Glutamatergic neuron (in vitro differentiated cells): ENCODE measurements at places on chromosomes 7 and 10.

- no peaks in the 10 kb centered on the region for H3K4me1 ChIP-seq
- H3K27ac ChIP-seq: no peak overlapping the region
- H3K36me3 ChIP-seq: no peaks in the 10 kb centered on the region
Measured at GRCh38 chr10:132098539-132099388, 33.0 kb downstream of the JAKMIP3 start.

DNA sequence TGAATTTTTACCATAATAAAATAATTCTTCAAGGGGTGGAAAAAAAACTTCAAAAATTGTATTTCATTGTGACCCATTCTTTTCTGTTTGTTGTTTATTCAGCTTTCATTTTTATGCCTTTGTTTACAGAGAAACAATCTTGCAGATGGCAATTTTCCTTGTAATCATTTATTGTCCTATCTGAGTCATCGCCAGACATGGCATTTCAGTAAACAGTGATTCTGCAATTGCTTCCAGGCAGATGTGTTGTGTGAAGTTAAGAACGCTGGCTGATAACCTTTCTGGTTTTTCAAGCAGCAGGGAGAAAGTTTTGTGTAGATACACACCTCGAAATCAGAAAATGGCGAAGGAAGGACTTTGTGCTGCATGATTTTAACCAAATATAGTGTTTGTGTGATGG is 80.7 kb upstream of the RPA3 start:
- H3K27me3 ChIP-seq: peaks cover 2% of the 10 kb centered on the region
- H3K4me1 ChIP-seq: peaks cover 14% of the 10 kb centered on the region
- no peak overlapping the region for H3K27ac ChIP-seq
- no peak overlapping the region for H3K4me3 ChIP-seq

- no peaks in the 10 kb centered on the region for H3K36me3 ChIP-seq
- DNase-seq: no peak
Measured at GRCh38 chr10:35505241-35505873, 99.8 kb upstream of the GJD4 start.

DNA sequence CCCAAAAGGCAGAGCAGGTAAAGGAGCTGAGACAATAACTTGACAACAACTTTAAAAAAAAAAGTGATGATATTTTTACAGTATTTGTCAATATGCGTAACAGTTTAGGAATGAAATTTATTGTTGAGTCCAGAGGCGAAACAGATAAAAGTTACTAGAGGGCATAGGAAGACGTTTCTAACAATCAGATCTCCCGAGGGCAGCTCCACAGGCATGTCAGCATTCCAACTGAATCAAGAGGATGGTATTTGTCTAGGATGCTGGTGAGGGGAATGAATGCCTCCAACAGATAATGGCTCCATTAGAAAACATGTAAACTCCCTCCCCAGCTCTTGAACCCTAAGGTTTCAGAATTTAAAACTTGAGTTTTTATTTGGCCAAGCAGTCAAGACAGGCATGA is 733.9 kb upstream of the SORCS1 start:
- H3K4me3 ChIP-seq: no peak overlapping the region
- DNase-seq: no peak
- no peaks in the 10 kb centered on the region for H3K4me1 ChIP-seq
- H3K27ac ChIP-seq: no peak overlapping the region
- no peaks in the 10 kb centered on the region for H3K27me3 ChIP-seq

DNA sequence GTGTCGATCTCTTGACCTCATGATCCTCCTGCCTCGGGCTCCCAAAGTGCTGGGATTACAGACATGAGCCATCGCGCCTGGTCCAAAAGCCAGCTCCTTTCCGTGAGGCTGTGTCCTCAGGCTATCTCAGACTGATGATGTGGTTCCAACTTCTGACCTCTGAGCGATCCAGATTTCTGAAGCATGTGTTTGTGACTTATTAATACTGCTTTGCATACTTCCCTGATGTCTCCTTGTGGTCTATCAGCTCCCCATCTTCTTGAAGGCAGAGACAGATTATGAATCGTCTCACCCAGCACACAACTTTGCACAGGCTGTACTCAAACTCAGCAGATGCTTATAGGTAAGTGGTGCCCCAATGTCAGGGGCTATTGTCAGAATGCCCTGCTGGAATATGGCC is 2.0 kb upstream of the PLPP4 start:
- H3K4me1 ChIP-seq: peaks cover 18% of the 10 kb centered on the region
- no peak overlapping the region for H3K27ac ChIP-seq
- H3K27me3 ChIP-seq: peaks cover 10% of the 10 kb centered on the region
- DNase-seq: no peak

DNA sequence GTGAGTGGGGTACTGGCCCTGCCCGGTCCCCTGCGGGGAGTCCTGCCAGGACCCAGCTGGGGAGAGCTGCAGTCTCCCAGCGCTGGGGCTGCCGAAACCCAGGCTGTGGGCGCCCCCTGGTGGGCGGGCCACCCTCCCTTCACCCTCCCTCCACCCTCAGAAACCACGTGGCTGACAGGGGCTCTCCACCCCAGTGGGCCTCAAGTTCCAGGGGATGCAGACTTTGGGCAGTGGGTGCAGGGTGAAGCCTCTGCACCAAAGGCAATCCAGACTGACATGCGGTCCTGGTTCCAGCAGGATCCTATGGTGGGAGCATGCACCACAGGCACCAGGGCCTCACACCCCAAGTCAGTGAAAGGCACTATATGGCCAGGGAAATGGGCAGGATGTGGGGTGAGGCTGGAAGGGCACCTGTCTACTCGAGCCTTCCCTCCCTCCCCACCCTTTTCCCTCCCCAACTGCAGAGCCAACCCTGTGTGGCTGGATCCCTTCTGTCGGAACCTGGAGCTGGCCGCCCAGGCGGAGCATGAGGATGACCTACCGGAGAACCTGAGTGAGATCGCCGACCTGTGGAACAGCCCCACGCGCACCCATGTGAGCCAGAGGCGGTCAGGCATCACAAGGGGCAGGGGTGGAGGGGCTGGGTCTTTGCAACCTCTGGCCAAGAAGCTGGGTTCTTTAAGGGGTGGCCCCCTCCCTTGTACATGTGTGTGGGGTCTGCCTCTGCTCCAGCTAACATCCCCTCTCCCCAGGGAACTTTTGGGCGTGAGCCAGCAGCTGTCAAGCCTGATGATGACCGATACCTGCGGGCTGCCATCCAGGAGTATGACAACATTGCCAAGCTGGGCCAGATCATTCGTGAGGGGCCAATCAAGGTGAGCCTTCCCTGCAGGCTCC is 38.8 kb downstream of the PSAP start:
- peaks cover 4% of the 10 kb centered on the region for H3K36me3 ChIP-seq
- no peak overlapping the region for H3K27ac ChIP-seq
- H3K4me1 ChIP-seq: peaks cover 8% of the 10 kb centered on the region
- DNase-seq: peak; percentile 78
- peaks cover 23% of the 10 kb centered on the region for H3K27me3 ChIP-seq

DNA sequence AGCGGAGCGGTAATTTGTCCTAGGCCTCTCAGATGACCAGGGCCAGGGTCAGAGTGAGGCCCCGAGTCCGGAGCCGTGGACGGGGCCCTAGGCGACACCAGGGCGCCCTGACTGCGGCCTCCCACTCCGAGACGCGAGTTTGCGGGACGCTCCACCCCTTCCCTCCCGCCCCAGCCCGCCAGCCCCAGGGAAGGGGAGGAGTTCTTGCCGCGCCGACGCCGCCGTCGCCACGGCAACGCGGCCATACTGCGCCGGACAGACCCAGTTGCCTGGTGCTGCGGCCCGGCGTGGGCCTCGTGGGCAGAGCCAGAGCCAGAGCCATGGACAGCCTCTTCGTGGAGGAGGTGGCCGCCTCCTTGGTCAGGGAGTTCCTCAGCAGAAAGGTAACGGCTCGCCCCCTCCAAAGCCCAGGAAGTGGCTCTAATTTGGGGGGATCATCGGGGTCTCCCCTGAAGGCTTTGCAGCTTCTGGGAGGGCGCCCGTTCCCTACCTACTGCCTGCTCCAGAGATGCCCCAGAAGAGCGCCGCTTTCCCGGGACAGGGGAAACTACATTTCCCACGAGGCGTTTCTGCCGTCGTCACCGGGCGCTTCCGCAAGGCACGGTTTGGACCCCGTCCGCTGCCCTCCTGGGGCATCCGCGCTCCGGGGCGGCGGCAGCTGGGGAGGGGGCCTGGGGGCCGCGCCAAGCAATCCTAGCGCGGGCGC is at the start of gene MINDY4:
Gene MINDY4, plus strand, starts transcription at position 244 of the 706 bp plus-strand sequence. Its CDS starts 77 bp downstream, at position 321.
- H3K4me3 ChIP-seq: peak within 1 kb of the TSS; percentile 87
- DNase-seq: peak; percentile 78
- H3K27me3 ChIP-seq: peaks cover 5% of the 10 kb centered on the region
- peaks cover 4% of the 10 kb centered on the region for H3K36me3 ChIP-seq

DNA sequence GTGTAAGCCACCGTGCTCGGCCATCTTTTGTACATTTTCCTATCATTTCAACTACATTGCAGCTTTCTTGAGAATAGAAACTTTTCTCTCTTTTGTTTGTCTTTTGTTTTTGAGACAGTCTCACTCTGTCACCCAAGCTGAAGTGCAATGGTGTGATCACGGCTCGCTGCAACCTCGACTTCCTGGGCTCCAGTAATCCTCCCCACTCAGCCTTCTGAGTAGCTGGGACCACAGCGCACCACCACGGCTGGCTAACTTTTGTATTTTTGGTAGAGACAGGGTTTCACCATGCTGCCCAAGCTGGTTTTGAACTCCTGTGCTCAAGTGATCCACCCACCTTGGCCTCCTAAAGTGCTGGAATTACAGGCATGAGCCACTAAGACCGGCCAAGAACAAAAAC is 31.3 kb upstream of the DAGLB start:
- H3K36me3 ChIP-seq: no peaks in the 10 kb centered on the region
- H3K4me1 ChIP-seq: peaks cover 17% of the 10 kb centered on the region
- no peak for DNase-seq
- H3K27ac ChIP-seq: no peak overlapping the region

- peaks cover 13% of the 10 kb centered on the region for H3K27me3 ChIP-seq
- no peaks in the 10 kb centered on the region for H3K36me3 ChIP-seq
- H3K4me1 ChIP-seq: peaks cover 73% of the 10 kb centered on the region
- no peak for DNase-seq
- no peak overlapping the region for H3K4me3 ChIP-seq
Measured at GRCh38 chr10:104329735-104330134, 8.5 kb downstream of the ITPRIP start.

- H3K4me3 ChIP-seq: no peak overlapping the region
- no peaks in the 10 kb centered on the region for H3K36me3 ChIP-seq
- no peak for DNase-seq
- H3K4me1 ChIP-seq: peaks cover 3% of the 10 kb centered on the region
Measured at GRCh38 chr10:52056291-52056690, 257.8 kb upstream of the DKK1 start.

DNA sequence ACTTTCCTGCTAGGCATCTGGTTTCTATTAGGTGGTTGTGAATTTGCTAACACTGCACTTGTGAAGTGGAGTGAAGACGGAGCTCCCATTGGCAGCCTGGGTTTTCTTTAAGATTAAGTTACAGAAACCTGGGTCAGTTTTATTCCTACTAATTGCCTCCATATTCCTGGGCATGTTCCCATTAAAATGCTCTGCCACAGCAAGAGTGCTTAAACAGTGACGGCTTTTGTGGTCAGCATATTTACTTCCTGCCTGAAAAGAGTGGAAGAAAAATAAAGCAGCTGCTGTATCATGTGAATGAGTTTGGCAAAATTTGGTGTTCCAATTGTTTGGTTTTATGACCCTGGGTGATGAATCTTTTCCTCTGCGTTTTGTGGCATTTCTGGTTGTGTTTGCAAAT is 96.9 kb upstream of the PLXDC2 start:
- DNase-seq: no peak
- no peaks in the 10 kb centered on the region for H3K4me1 ChIP-seq
- no peak overlapping the region for H3K4me3 ChIP-seq
- no peak overlapping the region for H3K27ac ChIP-seq
- no peaks in the 10 kb centered on the region for H3K36me3 ChIP-seq

DNA sequence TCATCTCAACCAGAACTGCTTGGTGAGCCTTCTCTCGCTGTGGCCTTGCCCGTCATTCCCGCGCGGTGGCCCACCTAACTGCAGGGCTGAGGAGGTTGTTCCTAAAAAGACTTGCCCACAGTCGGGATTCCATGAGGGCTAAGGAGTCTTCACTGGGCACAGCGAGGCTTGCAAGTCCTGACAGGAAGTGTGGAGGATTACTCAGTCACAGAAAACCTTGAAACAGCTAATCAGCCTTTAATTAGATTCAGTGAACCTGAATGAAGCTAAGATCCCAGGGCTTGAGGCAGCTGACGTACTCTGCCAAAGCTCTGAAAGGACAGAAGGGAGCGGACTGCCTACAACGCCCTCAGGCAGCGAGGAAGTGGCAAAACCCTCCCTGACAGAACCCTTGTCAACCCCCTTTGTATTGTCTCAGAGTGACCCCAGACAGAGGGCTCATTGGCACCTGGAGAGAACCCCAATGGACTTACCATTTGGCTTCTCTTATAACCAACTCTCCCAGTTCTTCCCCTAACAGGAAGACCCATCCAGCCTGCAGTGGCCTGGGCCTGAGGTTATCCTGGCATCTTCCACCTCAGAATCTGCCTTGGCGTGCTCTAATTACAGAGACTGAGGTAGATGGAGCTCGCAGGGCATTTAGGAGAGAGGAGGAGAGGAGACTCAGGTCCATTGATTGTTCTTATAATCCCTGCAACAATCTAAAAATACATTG is 2.5 kb upstream of the LAMB4 start:
- H3K4me3 ChIP-seq: no peak overlapping the region
- no peak overlapping the region for H3K27ac ChIP-seq
- H3K4me1 ChIP-seq: peaks cover 4% of the 10 kb centered on the region
- DNase-seq: no peak
- no peaks in the 10 kb centered on the region for H3K27me3 ChIP-seq

DNA sequence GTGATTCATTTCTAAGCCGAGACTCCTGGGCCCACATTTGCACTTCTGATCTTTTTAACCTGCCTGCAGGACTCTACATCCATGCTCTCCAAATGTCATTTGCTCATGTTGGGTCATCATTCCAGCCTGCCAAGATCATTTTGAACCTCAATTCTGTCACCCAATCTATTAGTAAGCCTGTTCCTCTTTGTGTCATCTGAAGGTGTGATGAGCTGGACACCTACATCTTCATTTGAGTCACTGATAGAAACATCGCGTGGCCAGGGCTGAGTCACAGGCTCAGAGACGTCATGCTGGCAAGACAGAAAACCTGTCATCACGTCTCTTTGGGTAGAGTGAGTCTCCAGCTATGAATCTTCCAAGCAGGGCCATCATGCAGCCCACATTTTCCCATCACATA is 65.3 kb upstream of the SLF2 start:
- no peak overlapping the region for H3K27ac ChIP-seq
- DNase-seq: no peak
- H3K27me3 ChIP-seq: peaks cover 18% of the 10 kb centered on the region

GRCh38 chr10:91150631-91151030 is 69.8 kb upstream of the PCGF5 start:
- H3K4me1 ChIP-seq: no peaks in the 10 kb centered on the region
- H3K27ac ChIP-seq: no peak overlapping the region
- no peak for DNase-seq
- no peak overlapping the region for H3K4me3 ChIP-seq
- H3K27me3 ChIP-seq: no peaks in the 10 kb centered on the region
- H3K36me3 ChIP-seq: no peaks in the 10 kb centered on the region
